ENCODE measurements at places on chromosomes 11 and 22.
A peak's percentile ranks its signal among the peaks of the same experiment; 100 is the strongest.

DNA sequence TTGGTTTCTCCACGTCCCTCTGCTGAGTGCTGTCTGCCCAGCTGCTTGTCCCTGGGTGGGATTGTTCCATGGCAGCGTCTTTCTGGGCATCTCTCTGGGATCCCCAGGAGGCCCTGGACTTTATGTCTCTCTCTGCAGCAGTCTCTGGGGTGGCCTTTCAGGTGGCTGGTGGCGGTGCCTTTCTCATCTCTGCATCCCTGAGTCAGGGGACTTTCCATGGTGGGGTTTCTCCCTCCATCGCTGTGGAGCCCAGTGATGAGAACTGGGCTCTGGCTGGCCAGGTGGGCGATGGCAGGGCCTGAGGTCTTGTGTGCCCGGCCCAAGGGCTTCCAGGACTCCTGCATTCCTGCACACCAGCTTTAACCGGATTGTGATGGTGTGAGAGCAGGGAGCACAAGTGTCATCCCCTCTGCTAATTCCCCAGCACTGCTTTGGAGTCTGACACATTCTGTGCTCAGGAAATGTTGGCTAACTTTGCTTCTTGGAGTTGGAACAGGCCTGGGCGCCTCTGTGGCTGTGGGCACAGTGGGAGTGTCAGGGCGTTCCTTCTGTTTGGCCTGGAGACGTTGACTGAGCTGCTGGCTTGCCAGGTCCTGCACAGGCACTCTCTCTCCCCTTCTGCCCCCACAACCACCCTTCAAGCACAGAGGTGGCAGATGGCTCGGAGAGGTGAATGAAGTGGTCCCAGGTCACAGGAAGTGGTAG lies 27.9 kb downstream of the FAM83F start:
- DNase-seq = peak; percentile 25

GRCh38 chr22:29587938-29588699 lies 7.2 kb upstream of the NIPSNAP1 start:
- no peak for DNase-seq

DNA sequence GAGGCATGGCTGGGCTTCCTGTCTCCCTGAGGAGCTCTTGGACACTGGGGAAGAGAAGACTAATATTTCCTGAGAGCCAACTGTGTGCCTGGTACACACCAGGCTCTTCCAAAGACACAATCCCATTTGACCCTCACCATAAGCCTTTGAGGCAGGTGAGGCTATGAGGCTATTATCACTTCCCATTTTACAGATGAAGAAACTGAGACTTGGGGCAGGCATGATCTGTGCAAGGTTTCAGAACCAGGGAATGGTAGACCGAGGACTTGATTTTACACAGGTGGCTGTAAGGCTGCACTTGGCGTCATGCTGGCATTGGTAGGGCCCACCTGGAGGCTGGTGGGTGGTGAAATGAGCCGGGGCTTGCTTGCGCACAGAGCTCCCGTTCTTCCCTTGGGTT lies 90.8 kb downstream of the LRRC32 start:
- DNase-seq = no peak

- DNase-seq = no peak
Measured at GRCh38 chr11:67098799-67099429, 20.1 kb upstream of the KDM2A start.

DNA sequence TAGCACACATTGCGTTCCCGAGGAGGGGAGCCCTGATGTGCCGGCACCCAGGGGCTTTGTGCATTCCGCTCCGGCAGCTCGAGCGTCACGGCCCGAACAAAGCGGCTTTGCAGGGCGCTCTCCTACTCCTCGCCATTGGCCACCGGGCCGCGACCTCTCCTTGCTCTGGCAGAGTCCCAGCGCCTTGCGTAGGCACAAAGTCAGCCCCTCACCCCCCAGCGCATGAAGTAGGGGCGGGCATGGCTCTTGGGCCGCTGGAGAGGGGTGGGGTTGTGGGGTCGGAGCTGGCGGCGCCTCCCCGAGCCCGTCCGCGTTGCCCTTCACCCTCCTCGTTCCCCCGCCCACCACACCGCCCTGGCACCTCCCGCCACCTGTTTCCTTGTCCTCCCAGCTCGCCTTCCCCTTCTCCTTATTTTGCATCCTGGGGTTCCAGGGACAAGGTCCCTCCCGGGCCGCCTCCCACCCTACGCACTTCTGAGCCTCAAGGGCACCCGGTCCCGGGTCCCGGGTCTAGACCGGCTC lies 753 bp upstream of the PPARA start:
- DNase-seq = peak; percentile 69

- no peak for DNase-seq
Measured at GRCh38 chr11:3208272-3208671, 10.3 kb downstream of the MRGPRG start.

DNA sequence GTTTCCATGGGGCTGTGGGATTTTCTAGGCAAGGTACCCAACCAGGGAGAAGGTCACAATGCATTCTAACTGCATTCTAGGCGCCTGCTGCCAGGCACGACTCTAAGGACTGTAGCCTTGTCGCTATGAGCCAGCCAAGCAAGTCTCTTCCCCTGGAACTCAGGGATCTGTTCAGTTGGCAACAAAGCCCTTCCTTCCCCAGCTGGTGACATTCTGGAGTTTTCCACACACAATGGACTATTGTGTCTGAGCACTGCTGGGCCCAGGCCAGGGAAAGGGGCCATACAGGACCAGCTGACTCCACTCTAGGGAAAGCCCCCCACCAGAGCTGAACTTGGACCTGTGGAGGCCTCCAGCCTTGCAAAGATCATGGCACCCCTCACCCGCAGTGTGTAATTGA lies 116.8 kb downstream of the RRAS2 start:
- peak; percentile 49 for DNase-seq

- DNase-seq = no peak
Measured at GRCh38 chr11:92703449-92703830, 266.0 kb upstream of the MTNR1B start.

DNA sequence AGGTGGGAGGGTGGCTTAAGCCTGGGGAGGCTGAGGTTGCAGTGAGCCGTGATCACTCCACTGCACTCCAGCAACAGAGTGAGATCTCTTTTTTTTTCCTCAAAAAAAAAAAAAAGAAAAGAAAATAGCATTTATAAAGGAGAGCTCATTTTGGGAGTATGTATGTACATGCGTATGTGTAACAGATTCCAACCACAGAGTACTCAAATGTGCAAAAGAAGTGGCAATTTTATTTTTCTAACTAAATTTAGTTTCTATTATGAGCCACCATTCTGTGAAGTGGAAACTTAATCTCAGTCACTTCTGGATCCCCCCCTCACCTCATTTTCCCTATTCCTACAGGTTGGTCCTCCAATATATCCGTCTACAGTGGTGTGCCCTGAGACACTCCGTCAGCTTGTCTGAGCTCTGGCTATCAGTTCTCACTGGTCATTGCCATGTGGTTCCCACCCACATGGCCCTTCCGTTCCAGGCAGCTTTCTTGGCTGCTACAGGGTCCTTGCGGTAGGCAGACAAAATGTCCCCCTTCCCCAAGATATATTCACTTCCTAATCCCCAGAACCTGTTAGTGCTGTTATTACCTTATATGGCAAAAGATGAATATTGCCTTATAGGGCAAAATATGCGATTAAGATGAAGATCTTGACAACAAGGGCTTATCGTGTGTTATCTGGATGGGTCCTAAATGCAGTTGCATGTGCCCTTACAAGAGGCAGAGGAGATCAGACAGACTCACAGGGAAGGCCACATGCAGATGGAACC lies 35.8 kb upstream of the TSKU start:
- DNase-seq = no peak

- DNase-seq = no peak
Measured at GRCh38 chr11:16359369-16359768, 3.0 kb upstream of the SOX6 start.

DNA sequence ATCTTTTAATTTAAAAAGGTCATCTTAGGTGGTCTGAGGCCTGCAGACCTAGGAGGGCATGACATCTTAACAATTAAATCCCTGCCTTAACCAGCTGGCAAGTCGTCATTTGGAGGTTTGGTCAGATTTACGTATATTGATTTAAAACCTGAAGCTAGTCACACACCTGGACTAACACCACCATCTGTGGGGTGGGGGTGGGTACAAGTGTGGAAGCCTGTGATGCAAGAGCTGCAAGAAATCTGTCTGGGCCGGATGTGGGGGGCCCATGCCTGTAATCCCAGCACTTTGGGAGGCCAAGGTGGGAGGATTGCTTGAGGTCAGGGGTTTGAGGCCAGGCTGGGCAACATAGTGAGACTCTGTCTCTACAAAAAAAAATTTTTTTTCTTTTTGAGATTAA lies 11.6 kb downstream of the CCDC87 start:
- no peak for DNase-seq

DNA sequence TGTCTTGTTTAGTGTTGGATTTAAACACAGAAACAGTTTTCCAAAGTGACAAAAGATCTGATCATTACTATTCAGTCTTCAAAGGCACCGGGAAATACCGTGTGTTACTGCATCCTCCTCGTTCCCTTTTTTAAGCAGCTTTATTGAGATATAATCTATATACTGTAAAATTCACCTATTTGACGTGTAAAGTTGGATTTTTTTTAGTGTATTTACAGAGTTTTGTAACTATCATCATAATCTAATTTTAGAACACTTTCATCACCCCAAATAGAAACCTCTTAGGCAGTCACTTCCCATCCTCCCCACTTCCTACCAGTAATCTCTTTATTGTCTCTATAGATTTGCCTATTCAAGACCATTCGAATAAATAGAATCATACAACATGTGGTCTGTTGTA lies 1.4 kb downstream of the ANO5 start:
- DNase-seq = no peak

DNA sequence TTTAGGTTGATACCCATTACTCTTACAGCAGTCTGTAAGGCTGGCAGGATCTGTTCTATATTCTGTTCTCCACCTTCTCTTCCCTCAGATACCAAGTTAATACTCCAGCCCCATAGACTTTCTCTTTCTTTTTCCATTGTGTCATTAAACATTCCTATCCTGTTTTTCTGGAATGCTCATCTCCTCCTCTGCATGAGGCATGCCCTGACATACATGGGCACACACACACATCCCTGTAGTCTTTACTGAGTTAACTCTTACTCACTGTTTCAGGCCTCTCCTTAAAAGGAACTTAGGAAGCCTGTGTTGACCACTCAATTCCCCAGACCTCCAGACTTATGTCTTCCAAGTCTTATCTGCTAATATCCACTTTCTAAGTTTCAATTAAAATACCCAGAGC lies 476.8 kb downstream of the METTL15 start:
- DNase-seq = no peak

GRCh38 chr22:39253435-39254070 lies 8.8 kb upstream of the PDGFB start:
- peak; percentile 60 for DNase-seq

DNA sequence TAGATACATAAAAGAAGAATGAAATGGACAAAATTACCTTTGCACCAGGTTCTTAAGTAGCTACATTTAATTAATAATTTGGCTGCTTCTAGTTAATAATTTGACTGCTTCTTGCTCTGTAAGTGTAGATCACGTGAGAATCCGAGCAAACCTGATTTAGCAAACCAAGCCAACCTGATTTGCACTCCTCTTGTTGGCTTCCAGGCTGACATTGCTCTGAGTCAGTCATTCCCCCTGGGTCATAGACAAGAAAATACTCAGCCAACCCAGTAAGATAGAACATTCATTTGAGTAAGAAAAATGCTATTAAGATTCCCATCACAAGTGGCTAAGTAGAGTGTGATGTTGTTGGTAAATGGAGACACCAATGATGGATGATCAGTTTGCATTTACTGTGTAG lies 304.1 kb downstream of the C11orf87 start:
- no peak for DNase-seq

DNA sequence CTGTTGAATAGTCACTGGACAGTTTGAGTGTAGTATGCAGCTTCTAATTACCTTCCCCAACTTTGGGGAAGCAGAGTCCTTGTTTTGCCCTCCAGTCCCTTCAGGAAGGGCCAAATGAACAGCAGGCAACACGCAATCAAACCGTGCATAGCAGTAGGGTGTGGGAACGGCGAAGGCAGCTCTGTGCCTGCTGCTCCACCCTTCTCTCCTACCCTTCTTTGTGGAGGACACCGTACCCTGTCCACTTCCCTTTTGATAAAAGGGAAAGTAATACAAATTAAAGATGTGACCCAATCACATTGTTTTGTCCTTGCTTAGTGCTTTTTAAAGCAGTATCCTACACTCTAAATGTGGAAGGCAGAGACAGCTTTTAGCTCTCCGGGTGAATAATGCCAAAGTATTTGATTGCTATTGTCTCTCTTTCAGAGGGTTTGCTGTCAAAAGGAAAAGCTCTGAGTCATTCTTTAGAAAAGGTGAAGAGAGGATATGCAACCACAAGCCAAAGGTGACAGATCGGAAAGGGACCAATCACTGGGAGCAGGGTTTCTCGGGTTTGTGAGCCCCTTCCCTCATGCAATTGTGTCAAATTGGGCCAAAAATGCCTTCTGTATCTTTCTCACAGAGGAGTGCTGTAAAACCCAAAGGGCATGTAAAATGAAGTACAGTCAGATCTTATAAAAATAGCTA lies 407.3 kb upstream of the CCDC90B start:
- no peak for DNase-seq

DNA sequence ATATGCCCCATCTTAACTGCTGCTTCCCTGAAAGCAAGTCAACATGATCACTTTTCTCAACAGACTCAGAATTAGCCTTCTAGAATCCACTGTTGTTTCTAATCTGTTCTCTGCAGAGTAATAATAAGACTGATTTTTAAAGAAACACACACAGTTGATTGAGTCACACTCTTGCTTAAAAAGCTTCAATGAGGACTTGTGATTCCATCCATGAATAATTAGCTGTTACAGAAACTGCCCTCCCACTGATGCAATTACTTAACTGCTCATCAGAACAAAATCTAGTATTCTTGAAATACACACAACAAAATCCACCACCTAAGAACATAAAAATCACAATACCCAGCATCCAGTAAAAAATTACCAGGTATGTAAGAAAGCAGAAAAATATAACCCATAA lies 100.5 kb upstream of the TIMP3 start:
- DNase-seq = no peak

GRCh38 chr11:117229411-117229810 lies 2.5 kb downstream of the PCSK7 start:
- DNase-seq = peak; percentile 11

DNA sequence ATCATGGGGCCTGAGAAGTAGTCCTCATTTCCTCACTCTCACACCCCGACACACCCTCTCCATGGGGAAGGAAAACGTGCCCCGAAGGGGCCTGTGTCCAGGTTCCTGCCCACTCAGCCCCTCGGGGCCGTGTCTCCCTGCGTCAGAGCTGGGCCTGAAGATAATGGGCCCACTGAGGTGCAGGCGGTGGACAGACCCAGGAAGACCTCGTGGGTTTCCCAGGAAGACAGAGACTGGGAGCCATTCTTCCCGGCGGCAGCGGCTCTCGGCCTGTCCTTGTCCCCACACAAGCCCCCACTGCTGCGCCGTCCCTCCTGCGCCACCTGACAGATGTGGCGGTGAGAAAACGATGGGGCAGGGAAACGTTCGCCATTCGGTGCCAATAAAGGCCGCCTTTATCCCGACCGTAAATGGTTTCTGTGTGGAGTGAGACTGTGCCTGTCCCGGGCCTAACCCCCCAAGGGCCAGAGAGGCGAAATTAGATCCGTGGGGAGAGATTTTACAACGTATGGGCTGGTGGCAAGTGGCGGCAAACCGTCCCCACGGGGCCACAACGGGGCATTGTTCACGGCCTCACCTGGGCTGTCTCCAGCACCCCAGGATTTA lies 89.0 kb downstream of the CDKN1C start:
- DNase-seq = peak; percentile 12

GRCh38 chr11:64879244-64879900 lies 951 bp upstream of the EHD1 start:
- no peak for DNase-seq

GRCh38 chr11:20088397-20089225 lies 71.7 kb downstream of the DBX1 start:
- DNase-seq = no peak

Data from right hindlimb (tissue), 1 donor.